ENCODE measurements at places on chromosomes 13 and 19.

DNA sequence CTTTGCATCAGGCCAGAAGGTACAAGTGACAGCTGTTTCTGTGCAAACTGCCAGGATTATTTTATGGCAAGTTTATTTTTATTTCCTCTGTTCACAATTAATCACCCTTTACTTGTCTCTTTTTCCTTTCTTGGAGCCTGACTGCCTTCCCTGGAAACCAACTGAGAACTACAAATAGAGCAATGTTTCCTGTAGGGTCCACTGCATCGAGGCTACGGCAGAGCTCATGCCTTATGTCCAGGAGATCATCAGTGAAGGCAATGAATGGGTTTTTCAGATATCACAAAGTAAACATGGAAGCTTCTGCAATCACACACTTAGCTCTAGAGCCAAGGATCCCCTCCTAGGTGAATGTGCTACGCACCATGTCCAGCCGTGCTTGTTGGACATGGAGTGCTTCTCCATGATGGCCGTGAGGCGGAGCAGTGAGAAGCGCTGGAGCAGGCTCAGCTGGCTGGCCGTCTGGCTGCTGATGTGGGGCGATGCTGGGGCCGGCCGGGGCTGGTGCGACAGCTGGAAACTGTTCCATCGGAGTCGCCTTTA is 110.9 kb downstream of the KL start:
- no peak for DNase-seq

DNA sequence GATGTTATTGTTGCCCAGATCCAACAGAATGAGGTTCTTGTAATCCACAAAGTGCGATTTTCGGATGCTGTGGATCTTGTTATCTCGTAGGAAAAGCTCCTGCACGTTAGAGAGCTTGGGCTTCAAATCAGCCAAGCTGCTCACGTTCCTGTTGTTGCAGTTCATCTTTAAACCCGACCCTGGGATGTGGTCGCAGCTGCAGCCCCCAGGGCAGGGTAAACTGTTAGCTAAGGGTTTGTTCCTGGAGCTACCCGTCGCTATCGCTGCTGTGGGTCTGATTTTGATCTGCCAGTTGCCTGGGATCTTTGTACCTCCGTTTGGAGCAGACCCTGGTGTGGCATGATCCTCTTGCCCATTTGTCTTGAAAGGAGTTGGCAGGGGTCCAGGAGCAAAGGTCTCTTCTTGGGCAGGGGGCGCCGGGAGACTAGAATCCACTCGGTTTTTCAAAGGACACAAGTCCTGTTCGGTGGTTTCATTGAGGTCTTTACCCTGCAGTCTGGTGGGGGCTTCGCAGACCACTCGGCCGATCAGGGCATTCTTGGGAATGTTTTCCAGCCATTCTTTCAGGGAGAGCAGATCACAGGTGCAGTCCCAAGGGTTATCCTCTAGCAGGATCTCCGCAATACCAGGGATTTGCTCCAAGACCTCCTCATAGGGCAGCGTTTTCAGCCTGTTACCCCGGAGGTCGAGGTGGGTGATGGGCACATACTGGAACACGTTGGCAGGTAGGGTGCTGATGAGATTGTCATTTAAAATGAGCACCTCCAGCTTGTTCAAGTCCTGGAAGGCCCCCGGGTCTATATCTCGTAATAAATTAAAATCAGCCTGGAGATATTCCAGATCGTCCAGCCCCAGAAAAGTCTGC is 1.8 kb downstream of the SLITRK1 start:
- DNase-seq = no peak

- DNase-seq = no peak
Observed at GRCh38 chr13:22227895-22228294, 557.0 kb downstream of the FGF9 start.

GRCh38 chr13:60139272-60139671 is 24.5 kb downstream of the DIAPH3 start:
- no peak for DNase-seq

GRCh38 chr13:44054525-44054924 is 174.8 kb downstream of the LACC1 start:
- no peak for DNase-seq

DNA sequence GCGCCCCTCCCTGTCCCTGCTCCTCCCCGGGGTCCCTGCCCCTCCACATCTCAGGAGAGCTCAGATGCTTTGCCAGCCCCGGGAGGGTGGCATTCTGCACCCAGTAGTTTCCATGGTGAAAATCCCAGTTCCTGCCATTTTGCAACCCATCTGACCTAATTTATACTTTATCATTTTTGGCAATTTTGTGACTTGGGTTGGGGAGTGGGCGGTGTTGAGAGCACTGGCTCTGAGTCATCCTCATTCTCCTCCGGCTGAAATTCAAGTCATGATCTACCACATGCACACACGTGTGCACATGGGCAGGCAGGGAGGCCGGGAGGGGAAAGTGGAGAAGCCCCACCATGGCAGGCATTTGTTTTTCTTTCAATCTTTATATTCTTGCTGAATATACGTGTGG is 208.6 kb downstream of the URI1 start:
- no peak for DNase-seq

DNA sequence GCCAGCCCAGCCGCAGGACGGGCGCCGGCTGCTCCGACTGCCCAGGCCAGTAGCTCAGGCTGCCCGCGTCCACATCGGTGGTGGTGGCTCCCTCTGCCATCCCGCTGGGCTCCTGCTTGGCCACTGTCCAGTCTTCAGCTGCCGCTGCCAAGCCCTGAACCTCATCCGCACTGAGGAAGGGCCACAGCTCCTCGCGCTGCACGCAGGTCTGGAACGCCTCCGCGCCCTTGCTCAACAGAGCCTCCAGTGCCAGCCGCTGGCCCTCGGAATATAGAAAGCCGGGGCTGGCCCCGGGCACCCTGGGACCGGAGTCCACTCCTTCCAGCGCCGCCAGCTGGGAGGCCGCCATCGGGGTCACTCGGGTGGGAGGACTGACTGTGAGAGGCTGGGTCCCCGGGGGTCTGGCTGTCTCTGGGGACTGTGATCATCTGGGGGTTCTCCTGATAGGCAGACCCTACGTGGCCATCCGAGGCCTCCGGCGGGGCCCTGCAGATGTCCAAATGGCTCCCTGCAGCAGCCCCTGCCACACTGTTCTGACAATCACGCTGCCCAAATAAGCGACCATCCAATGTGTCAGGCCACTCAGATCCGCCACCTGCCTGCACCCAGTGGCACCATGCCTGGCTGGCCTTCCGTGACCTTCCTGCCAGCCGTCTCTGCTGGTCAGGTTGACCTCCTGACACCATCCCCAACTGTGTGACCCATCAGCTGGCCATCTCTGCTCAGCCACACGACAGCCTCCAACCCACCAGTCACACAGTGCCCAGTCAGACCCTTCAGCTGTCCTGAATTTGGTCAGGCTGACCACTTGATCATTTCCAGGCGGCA is 1.6 kb downstream of the FAM83E start:
- no peak for DNase-seq

DNA sequence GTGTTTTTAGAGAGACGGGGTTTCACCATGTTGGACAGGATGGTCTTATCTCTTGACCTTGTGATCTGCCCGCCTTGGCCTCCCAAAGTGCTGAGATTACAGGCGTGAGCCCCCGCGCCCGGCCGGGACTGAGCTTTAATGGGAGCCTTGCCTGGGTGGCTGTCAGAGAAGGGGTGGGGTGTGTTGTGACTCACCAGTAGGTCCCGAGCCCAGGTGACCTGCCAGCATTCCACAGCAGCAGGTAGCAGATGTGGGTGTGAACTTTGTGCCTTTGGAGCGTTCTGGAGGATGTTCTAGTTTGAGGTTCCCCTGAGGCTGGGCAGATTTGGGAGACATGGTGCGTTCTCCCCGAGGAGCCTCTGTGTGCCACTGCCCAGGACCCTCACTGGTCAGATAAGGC is 7.1 kb upstream of the EPN1 start:
- peak; percentile 85 for DNase-seq

DNA sequence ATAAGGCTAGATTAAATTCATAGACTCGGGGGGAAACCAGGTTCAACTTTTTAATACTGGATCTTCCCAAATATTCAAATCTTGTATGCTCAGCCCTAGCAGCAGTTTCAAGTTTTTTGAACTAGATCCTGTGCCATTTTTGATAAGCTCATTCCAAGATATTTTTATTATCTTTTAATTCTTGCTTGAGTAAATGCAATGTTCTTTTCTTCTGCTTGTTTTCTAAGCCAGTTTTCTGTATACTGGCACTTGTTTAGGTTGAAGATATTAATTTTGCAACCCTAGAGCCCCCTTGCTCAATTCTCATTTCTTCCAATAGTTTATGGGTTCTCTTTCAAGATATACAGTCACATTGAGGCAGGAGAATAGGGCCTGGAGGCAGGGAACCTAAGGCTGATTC is 13.1 kb upstream of the PNMA8C start:
- no peak for DNase-seq

DNA sequence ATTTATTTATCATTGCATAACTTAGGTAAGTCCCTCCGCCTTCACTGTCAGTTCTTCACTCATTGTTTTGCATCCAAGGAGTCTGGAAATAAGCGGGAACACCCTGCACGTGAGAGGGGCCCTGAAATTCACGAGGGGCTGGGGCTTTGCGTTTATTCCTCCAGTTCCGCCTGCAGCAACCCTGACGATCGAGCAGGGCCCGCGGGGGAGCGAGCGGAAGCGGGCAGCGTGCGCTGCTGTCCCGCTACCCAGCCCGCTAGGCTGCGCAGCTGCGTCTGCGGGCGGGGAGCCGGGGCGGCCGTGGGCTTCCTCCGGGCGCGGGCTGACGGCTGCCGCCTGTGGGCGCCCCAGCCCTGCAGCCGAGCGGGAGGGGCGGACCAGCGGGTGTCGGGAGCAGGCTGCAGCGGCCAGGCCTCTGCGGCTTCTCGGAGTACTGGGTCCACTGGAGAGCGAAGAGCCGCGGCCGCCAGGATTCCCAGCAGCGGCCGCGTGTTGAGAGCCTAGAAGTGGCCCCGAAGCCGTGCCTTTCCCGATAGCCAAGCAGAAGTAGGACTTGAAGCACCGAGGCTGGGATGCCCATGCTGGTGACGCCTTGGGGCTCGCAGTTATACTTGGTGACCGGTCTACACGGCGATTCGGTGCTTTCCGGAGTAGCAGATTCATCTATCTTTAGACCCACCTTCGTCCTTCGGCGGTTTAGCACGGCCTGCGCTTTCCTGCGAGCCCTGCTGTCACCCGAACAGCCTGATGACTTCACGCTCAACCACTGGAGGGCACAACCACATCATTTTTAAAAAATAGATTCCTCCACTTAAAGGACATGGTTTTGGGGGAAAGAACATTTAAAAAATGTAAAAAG is 32.9 kb upstream of the SACS start:
- DNase-seq = no peak

GRCh38 chr13:24671386-24672113 is 8.7 kb upstream of the ATP12A start:
- peak; percentile 95 for DNase-seq

DNA sequence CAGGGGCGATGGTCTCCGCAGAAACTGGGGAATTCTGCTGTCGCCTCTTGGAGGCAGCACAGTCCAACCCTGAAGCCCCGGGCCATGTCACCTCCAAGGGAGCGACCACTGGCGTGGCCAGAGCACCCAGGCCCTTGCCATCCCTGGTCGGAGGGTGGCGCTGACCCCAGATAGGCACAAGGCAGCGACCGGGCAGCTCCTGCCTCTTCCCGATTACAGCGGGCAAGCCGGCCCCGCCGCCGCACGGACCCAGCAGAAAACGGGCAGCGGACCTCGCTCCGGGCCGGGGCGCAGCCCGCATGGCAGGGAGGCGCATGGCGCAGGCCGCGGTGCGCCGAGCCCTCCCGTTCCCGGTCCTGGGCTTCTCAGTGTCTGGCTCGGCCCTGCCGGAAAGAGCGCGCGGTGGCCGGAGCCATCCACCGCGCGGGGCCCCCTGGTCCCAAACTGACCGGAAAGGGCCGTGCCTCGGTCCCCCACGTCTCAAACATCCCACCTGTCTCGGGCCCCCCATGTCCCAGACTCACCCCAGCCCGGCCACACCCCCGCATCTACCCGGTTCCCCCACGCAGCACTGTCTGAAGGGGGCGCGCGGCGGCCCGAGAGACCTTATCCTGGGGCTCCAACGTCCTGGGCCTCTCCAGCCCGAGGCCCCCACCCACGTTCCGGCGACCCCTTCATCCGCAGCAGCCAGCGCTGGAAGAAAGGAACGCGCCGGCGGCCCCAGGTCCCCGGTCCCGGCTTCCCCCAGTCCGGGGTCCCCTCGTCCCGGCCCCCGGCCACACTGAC is 727 bp downstream of the CERS1 start:
- DNase-seq = peak; percentile 68

GRCh38 chr19:56148096-56148495 is 7.0 kb downstream of the ZNF444 start:
- no peak for DNase-seq

- DNase-seq = peak; percentile 79
Observed at GRCh38 chr13:112761701-112762689, 72.2 kb downstream of the ATP11A start.

DNA sequence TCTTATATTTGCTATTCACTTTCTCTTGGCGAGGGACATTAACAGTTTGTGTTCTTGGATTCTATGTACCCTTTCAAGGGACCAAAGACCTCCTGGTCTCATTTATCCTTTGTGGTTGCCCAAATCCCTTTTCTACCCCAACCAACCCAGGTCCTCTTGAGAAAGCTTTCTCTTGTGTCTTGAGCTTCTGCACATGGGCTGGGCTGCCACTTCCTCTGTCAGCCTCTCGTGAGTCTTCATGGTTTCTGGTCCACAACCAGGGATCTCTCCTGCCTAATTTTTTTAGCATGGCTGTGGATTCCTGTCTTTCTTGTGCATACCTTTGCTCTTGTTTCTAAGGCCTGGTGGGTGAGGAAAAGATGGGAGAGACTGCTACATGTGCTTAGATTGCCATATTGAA is 14.9 kb downstream of the TIMM13 start:
- DNase-seq = no peak

DNA sequence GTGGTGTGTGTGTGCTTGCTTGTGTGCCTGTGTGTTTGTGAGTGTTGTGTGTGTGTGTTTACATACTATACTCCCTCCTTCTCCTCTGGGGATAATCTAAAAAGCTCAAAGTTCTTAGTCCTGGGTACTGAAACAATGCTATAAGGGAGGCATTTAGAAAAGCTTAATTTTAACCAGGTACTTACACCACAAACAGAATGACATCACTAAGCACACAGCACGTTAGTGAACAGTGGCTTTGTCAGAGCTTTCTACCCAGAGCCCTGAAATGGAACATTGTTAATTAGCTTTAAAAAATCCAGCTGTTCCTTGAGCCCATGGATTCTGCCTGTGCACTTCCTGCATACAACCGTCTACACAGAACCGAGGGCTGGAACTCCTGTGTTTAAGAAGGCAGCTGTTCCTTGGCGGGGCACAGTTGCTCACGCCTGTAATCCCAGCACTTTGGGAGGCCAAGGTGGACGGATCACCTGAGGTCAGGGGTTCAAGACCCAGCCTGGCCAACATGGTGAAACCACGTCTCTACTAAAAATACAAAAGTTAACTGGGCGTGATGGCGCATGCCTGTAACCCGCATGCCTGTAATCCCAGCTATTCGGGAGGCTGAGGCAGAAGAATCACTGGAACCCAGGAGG is 69.6 kb upstream of the RNF113B start:
- no peak for DNase-seq

DNA sequence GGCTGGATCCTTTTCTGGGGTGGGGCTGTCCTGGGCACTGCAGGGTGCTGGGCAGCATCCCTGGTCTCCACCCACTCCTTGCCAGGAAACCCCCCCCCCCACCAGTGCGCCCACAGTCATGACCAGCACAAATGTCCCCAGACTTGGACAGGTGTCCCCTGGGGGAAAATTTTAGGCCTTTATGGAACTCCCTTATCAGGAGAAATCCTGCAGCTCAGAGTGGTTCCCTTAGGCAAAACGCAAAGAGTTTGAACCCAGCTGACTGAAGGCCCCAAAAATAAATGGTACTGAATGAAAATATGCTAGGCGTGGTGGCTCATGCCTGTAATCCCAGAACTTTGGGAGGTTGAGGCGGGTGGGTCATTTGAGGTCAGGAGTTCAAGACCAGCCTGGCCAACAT is 51.8 kb downstream of the GADD45B start:
- no peak for DNase-seq
